ENCODE measurements at places on chromosomes 12 and 14.
A peak's percentile ranks its signal among the peaks of the same experiment; 100 is the strongest.

- DNase-seq: no peak
Measured at GRCh38 chr14:70173569-70173968, 15.2 kb downstream of the SLC8A3 start.

GRCh38 chr14:103180331-103180730, 57.1 kb downstream of the TNFAIP2 start:
- no peak for DNase-seq

- DNase-seq: peak; percentile 46
Measured at GRCh38 chr14:92760524-92760805, 12.0 kb upstream of the LGMN start.

- DNase-seq: no peak
Measured at GRCh38 chr12:4134448-4135263, 138.9 kb upstream of the CCND2 start.

- DNase-seq: no peak
Measured at GRCh38 chr12:62290846-62291245, 30.6 kb downstream of the USP15 start.

- DNase-seq: no peak
Measured at GRCh38 chr14:60348211-60348610, 99.2 kb downstream of the PPM1A start.

GRCh38 chr12:126949558-126949957, 1317.4 kb upstream of the TMEM132C start:
- DNase-seq: no peak

DNA sequence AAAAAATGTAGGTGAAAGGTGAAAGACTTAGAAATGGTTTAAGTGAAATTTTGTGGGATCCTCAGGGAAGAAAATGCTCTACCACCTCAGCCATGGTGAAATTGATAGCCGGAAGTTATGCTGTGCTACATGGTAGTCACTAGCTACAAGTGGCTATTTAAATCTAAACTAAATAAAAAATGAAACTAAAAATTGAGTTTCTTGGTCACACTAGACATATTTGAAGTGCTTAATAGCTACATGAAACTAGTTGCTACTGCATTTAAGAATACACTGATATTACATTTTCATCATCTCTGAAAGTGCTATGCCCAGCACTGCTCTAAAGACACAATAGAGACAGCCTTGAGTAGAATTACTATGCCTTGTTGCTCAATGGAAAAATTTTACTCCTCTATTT, 10.3 kb upstream of the SLCO1B3 start:
- no peak for DNase-seq

DNA sequence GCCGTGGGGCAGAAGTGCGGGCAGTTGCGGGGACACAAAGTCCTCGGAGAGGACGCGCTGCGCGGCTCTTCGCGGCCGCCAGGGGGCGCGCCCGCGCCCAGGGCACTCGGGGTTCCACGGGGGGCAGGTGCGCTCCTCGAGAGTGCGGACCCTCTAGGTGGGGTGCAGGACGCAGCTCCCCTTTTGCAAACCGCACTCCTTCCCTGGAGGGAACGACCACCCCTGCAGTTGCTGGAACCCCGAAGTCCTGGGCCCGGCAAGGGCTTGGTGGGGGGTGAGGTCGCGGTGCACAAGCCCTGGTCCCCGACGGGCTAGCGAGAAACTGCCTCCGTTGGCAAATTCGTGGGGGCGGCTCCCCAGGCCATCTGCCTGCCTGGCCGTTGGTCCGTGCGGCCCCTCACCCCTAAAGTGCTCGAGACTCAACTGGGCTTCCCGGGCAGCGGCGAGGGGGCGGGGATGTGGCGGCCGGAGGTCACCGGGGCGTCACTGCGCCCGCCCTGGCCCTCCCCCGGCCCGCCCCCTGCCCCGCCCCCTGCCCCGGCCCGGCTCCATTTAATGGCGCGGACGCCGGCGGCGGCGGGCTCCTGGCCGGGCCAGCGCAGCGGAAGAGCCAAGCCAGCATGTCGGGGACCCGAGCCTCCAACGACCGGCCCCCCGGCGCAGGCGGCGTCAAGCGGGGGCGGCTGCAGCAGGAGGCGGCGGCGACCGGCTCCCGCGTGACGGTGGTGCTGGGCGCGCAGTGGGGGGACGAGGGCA, at the start of gene ADSS1:
Gene ADSS1 (plus strand): TSS at position 579 of the 756 bp plus-strand sequence. CDS start 42 bp downstream, at position 621.
- DNase-seq: peak; percentile 74

GRCh38 chr12:10661338-10661737, 12.5 kb downstream of the STYK1 start:
- no peak for DNase-seq

- DNase-seq: no peak
Measured at GRCh38 chr12:125104982-125105381, 39.7 kb downstream of the AACS start.

DNA sequence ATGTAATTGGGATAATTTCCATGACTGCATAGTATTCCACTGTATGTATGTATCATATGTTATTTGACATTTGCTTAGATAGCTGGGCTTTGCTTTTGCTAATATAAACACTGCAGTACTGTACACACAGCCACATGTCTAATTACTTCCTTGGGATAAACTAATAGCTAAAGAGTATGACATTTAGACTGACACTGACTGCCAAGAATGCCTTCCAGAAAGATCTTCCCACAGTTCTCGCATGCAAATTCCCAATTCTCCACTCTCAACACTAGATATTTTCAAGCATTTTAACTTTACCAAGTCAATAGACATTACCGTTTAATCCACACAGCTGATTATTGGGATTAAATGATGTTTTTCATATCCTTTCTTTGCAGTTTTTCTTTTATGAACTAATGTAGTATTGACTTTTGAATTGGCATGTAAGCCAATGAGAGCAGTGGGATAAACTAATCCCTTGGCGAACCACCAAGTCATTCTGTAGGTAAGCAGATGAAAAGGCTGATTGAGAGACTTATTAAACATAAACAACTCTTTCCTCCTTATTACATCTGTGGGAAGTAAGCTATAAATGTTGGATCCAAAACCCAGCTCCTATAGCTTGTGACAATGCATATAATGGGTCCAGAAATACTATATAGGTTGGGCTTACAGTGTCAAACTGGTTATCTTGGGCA, 55.5 kb downstream of the STON2 start:
- no peak for DNase-seq

GRCh38 chr14:51616256-51616655, 35.5 kb upstream of the FRMD6 start:
- no peak for DNase-seq

- DNase-seq: no peak
Measured at GRCh38 chr12:64160711-64161060, 61.4 kb downstream of the KICS2 start.

GRCh38 chr12:57127726-57128518, at the start of gene LRP1:
TSS of gene LRP1 (plus strand) at chr12:57128483. CDS start at chr12:57128965, 482 bp downstream.
- peak; percentile 79 for DNase-seq

- no peak for DNase-seq
Measured at GRCh38 chr14:33040372-33041140, 101.9 kb downstream of the NPAS3 start.

- peak; percentile 50 for DNase-seq
Measured at GRCh38 chr14:37232907-37233481, 35.3 kb downstream of the MIPOL1 start.

GRCh38 chr12:69534389-69534822, 50.9 kb upstream of the CCT2 start:
- peak; percentile 67 for DNase-seq

DNA sequence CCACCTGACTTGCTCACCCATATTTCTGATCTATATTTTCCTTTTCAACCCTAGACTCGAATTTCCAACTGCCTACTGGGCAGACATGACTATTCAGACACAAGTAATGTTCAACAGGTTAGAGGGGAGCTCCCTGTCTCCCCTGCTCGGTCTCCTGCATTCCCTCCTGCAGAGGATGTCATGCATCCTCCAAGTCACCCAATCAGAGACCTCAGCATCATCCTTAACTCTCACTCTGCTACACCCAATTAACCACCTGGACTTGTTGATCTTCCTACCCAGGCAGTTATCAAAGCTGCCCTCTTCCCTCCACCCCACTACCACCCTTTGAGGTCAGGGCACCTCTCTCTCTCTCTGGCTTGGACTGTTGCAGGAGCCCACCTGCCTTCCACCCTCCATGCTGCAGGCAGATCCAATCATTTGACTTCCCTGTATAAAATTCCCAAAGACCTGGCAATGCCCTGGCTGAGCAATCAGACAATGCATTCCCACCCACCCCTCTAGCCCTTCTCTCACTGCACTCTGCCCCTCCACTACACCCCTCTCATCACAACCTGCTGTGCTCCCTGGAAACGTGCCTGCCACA, 10.9 kb downstream of the FAIM2 start:
- no peak for DNase-seq

GRCh38 chr12:102645968-102646367, 165.6 kb upstream of the IGF1 start:
- DNase-seq: no peak

DNA sequence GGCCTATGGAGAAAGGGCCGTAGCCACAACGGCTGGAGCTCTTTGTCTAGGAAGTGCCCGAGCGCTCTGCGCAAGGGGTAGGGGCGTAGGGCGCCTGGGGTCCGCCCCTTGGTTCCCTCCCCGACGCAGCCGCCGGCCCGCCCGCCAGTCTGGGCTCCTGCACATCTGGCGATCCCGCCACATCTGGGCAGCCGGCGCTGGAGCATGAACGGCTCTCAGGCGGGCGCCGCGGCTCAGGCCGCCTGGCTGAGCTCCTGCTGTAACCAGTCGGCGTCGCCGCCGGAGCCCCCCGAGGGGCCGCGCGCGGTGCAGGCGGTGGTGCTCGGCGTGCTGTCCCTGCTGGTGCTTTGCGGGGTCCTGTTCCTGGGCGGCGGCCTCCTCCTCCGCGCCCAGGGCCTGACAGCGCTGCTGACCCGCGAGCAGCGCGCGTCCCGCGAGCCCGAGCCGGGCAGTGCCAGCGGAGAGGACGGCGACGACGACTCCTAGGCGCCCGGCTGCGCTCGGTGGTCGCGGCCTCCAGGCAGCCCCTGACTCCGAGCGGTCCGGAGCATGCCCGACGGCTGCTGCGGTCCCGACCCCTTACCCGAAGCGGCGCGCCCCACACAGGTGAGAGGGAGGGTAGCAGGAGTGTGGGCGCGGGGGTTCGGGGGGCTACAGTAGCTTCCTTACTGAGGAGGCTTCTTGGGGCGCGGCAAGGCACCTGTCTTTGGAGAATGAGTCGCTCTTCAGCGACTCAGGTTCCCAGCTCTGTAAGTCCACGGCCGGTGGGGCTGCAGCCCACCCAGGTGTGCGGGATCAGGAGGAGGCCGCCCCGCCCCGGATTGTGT, at the start of gene SMIM41:
Gene SMIM41 (plus strand): TSS at position 129 of the 827 bp plus-strand sequence. CDS start 76 bp downstream, at position 205.
- no peak for DNase-seq

GRCh38 chr14:24172261-24172860, 481 bp downstream of the REC8 start:
- no peak for DNase-seq

- DNase-seq: no peak
Measured at GRCh38 chr14:52155651-52156213, 86.9 kb upstream of the NID2 start.

- DNase-seq: no peak
Measured at GRCh38 chr12:28209782-28210181, 19.5 kb downstream of the CCDC91 start.

- no peak for DNase-seq
Measured at GRCh38 chr12:131106349-131106941, 152.7 kb downstream of the ADGRD1 start.

- no peak for DNase-seq
Measured at GRCh38 chr12:92445253-92446082, 257.3 kb upstream of the PLEKHG7 start.

DNA sequence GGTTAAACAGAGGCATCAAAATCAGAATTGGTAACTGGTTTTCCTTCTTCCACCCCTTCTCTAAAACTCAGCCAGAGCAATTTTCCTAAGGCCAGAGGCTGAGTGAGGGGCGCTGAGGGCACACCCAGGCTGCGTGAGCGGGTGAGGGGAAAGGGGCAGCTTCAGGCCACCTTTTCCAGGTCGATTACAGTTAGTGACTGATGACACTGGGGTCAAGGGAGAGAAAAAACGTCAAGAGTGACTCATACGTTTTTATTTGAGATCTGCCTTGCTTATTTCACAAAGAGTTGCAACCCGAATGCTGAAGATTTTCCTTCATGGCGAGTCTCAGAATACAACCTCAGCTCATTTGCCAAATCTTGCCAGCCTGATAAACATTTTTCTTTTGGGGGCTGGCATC, 46.7 kb upstream of the EVL start:
- no peak for DNase-seq

- no peak for DNase-seq
Measured at GRCh38 chr14:85483652-85484051, 46.3 kb upstream of the FLRT2 start.

Measured in Calu3 (cell line).